ENCODE measurements at places on chromosomes 16 and 17.

DNA sequence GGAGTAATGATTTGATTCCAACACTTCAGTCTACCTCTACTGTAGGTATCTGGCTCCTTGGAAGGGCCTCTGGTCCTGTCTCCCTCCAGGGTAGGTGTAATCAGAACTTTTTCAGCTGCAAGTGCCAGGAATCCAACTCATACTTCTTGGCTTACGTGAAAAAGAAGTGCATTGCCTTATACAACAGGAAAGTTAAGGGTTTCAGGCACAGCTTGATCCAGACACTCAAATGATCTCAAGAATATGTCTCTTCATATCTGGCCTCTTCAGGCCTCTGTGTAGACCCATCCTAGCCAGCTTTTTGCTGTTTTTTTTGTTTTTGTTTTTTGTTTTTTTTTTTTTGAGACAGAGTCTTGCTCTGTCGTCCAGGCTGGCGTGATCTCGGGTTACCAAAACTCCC is 4.2 kb upstream of the CORO1A start:
- no peak for DNase-seq

DNA sequence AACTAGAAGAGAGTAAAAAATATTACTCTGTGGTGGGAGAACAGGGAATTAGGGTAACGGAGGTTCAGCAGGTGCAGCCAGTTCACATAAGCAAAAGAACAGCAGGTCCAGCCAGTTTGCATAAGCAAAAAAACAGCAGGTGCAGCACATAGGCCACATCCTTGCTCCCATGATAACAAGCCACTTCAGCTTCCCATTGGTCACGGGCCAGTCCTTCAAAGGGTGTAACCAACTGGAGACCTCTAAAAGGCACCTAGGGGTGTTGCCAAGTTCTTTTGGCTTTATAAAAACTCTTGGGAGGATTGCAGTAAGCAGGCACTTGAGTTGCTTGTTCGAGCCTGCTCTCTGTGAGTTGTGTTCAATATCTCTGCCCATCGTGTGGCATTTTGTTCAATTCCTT is 488.1 kb downstream of the XYLT1 start:
- DNase-seq, result no peak

DNA sequence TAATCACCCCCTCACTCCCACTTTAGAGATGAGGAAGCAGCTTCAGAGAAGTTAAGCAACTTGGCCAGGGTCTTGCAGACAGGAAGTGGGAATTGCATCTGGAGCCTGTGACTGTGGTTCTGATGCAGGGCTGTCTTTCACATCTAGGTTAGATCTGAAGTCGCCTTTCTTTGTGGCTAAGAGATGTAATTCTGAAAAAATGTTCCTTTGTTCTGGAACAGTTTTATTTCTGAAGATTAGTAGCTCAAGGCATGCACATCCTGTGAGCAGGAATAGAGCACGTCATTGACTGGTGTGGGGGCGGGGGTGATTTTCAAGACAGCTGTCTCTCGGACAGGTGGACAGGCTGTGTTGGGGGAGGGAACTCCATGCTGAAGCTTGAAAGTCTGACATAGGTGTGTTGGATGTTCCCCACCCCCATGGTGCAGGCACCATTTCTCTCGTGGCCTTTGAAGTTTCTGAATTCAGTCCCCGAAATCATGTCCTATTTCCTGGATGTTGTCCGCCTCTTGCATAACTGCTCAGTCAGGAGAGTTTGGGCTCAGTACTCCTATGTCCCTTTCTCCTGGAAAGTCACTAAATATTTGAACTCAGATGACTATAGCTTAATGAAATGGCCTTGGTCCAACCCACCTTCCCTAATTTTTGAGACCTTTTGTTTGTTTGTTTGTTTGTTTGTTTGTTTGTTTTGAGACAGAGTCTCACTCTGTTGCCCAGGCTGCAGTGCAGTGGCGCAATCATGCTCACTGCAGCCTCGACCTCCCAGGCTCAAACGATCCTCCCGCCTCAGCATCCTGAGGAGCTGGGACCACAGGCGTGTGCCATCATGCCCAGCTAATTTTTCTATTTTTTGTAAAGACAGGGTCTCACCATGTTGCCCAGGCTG is 21.0 kb upstream of the HERPUD1 start:
- DNase-seq, result peak; percentile 93

DNA sequence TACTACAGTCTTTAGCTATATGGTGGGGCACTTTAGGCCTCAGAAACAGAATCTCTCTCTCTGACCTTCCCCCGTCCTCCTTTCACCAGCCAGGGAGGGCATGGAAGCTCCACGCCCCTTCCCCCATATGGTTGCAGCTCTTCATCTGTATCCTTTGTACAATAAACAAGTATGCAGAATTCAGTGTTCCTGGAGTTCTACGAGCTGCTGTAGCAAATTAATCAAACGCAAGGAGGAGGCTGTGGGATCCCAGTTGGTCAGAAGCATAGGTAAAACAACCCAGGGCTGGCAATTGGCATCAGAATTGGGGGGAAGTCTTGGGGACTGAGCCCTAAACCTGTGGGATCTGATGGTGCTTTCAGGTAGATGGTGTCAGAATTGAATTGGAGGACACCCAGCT is 163.7 kb upstream of the NLRP1 start:
- no peak for DNase-seq

DNA sequence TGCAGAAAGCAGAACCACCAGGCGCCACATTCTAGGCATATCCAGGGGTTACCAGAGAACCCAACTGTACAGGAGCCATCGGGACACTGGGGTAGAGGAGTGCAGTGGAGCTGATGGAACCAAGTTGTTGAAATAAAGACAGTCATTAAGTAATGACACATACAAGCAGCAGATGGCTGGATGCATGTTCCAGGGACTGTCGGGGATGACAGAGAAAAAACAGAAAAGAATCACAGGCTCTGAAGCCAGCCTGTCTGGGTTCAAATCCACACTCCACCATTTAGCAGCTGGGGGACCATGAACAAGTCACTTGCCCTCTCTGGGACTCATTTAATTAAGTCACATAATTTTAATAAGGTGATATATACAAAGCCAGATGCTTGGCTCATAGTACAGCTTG is 117.1 kb downstream of the ZNF423 start:
- DNase-seq, result no peak

DNA sequence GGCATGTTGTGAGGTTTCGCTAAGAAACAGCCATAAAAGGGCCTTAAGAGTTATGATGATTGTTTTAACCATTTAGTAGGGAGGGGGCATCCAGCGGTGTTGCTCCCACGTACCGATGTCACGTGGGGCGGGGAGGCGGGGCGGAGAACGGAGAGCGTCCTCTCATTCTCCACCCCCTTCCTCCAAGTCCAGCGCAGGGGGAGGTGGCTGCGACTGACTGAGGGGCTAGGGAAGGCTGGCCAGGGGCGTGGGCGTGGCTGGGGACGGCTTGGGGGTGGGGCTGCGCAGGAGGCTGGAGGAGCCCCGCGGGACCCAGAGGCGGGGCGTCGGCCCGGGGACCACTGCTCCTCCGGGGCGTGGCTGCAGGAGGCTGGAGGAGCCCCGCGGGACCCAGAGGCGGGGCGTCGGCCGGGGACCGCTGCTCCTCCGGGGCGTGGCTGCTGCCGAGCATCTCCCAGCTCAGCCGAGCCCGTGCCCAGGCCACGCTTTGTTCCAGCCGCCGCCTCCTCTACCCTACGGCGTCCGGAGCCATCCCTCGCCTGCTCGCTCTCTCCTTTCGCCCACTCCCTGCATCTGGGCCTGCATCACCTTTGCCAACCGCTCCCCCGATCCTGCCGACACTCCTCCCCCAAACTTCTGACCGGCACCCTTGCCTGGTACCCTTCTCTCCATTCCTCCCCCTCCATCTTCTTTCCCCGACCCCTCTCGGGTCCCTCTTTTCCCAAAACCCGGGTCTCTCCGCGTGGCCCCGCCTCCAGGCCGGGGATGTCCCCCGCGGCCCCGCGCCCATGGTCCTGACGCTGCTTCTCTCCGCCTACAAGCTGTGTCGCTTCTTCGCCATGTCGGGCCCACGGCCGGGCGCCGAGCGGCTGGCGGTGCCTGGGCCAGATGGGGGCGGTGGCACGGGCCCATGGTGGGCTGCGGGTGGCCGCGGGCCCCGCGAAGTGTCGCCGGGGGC is at the start of gene SARM1:
SARM1 (plus strand) TSS at position 450 of the 958 bp plus-strand sequence; CDS start at position 789, 339 bp downstream.
- DNase-seq, result peak; percentile 96

- no peak for DNase-seq
Observed at GRCh38 chr17:74139120-74139519, 64.4 kb upstream of the RPL38 start.

DNA sequence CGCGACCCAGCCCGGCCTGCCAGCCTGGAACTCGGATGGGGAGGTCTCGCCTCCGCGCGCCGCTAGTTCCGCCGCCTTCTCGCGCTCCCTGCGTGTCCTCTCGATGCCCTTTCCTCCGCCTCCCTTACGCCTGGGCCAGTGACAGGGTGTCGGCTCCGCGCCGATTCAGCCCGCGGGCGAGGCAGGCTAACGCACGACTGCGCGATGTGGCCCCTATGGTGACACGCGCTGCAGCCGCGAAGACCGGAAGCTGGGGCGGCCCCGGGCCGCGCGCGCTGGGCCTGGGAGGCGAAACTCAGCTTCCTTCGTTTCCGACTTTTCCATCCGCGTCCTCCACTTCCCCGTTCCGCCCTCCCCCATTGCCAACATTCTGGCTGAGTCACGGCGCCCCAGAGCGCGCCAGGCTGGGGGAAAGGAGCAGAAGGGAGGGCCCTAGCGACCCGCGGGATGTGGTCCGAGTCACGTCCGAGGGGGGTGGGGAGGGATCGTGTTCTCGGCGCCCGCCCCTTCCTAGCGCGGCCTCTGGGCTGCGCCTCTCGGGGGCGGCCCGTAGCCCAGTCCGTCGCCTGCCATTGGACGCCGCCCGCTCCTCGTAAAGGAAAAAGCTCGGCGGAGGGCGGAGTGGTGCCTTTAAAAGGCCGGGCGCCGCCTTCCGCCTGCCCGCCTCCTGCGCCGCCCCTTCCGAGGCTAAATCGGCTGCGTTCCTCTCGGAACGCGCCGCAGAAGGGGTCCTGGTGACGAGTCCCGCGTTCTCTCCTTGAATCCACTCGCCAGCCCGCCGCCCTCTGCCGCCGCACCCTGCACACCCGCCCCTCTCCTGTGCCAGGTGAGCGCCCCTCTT is at the start of gene ALDOA:
ALDOA (plus strand) TSS at position 659 of the 841 bp plus-strand sequence. CDS start 1,138 bp downstream, outside the sequence.
- DNase-seq, result peak; percentile 99

DNA sequence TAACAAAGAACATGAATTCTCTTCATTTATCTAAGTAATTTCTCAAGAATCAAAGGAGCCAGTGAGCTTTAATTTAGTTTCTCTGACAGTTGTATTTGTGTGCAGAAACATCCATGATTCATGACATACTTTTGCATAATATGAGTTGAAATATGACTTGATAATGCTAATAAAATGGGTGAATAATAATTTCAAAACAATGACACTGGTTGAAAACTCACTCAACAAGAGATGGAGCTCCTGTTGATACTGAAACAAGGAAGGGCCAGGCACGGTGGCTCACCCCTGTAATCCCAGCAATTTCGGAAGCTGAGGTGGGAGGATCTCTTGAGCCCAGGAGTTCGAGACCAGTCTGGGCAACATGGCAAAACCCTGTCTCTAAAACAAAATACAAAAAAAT is 147.0 kb downstream of the MAP2K6 start:
- DNase-seq, result no peak

- DNase-seq, result no peak
Observed at GRCh38 chr16:7624871-7625766, 292.5 kb downstream of the RBFOX1 start.

DNA sequence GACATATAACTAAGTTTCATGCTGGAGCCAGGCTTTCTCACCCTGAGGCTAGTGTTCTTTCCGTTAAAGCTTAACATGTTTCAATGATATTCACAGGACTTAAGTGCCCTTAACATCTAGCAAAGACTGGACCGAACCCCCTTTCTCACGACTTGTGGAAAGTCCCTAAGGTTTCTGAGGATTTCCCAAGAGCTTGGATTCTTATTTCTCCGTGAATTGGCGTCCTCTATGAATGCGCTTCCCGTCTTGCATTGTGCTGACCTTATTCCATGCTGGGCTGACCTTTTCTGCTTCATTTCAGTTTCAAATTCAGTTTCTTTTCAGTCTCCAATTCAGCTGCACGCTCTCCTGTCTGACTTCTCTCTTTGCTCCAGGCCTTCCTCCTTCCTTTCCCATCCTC is 206.4 kb downstream of the HS3ST3A1 start:
- DNase-seq, result no peak

GRCh38 chr16:2497116-2497630 is 16.6 kb upstream of the ATP6V0C start:
- no peak for DNase-seq

GRCh38 chr16:50695017-50696000 is 1.9 kb downstream of the NOD2 start:
- no peak for DNase-seq

DNA sequence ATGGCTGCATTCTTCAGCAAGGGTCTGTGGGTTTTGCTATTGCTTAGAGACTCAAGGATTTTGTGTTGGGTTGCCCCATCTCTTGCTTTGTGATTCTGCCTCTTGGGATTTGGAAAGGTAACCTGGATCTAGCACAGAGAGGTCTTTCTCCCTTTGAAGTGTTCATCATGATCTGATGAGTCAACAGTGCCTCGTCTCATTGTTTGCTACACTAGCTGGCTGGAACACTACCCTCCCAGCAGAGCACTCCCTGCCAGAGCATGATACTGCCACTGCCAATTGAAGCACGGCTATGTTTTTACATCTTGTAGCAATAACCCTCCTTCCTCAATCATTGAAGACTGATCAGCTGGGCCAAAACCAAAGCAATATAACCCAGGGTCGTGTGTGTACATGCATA is 361.0 kb downstream of the CDH13 start:
- DNase-seq, result no peak

- DNase-seq, result no peak
Observed at GRCh38 chr16:25374556-25374955, 116.9 kb upstream of the ZKSCAN2 start.

- DNase-seq, result no peak
Observed at GRCh38 chr17:76025294-76025693, 1.8 kb downstream of the EVPL start.

- no peak for DNase-seq
Observed at GRCh38 chr16:89357055-89357816, 133.1 kb downstream of the ANKRD11 start.

- DNase-seq, result no peak
Observed at GRCh38 chr17:33686171-33686570, 393.1 kb upstream of the ASIC2 start.

GRCh38 chr17:55833306-55833705 is 82.5 kb downstream of the PCTP start:
- no peak for DNase-seq

DNA sequence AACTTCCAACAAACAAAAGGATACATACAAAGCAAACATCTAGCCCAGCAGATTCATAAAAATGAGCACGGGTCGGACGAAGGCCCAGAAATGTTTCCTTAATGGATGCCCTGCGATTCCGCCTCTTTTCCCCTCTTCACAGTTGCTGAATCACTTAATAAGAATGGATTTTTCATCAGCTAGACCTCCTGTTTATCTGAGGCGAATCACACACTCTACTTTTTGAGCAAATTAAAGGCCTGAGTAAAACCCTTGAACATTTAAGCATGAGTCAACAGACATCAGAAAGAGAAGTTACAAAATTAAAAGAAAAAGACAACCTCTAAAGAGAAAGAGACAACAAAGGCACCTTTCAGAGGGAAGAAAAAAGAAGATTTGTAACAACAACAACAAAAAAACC is 44.7 kb downstream of the HS3ST3A1 start:
- peak; percentile 86 for DNase-seq

DNA sequence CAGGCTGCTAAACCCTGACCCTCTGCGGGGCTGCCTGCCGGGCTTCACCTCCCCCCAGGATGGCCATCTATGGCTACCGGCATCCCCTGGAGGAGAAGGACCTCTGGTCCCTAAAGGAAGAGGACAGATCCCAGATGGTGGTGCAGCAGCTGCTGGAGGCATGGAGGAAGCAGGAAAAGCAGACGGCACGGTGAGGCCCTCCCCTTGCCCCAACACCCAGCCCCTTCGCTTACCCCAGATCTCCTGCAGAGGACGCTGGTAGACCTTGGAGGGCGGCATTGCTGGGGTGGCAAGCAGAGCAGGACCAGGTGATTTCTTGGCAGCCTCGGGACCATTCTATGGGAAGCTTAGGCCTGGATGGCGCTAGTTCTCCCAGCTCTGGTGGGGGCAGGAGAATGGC is 24.5 kb downstream of the ABCC3 start:
- DNase-seq, result no peak

All from EH (cell line).